Activated T-cell treated with anti-CD3 and anti-CD28 coated beads for 1 hour (primary cell): ENCODE measurements at places on chromosomes 7 and 10.

DNA sequence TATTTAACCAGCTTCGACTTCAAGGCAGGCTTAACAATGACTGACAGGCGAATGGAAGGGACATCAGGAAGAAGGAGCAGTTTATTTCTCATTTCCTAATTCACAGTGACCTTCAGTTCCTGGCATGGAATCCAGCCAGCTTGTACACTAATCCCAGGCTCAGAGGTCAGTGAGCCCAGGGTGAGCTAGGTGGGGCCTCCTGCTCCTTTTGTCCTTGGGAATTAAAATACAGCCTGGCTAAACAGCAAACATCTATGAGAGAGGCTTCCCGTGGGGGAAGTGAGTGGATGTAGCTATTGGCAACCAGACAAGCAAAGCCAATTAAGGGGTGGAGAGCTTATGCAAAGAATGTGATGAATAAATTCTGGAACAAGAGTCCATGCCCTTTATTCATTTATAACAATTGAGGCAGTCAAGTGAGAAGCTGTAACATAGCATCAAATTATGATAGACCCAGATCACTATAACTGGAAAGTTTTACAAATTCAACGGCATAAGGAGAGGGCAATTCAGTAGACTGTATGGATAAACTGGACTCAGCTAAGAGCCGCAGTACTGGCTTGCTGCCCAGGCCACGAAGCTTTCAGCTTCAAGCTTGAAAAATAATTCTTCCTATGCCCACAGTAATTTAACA lies 57.1 kb downstream of the STK17A start:
- DNase-seq = no peak

- DNase-seq = no peak
These were observed 29.6 kb upstream of the CTNNA3 start for GRCh38 chr10:67725567-67725966.

DNA sequence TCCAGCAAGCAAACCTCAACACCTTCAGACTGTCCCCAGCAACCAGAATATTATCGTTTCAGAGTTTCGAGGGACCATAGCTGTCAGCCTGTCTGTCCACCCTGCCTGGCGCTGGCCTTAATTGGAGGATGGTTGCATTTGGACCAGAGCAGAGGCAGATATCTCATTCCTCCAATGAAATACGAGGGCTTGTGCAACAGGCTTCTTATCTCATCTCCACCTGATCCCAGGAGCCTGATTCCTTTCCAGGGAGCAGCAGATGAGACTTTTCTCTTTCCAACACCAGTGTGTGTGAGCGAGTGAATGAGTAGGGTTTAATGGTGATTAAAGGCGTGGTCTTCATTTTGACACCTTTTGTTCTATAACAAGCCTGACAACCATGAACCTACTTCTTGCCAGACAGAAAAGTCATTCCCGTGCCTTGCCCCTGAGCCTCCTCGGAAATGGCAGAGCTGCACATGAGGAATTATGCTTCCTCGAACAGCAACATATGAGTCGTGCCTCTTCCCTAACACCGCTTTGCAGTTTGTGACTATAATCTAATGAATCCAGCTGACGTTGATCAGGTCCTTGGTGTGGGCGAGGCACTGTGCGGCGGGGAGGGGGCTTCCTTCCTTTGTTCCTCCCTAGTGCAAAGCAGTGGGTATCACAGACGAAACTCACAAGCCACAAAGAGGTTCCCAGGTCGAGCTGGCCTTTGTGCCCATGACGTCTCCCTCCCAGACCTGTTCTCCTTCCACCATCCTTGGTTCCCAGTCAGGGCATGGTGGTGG lies 147.4 kb downstream of the CUX1 start:
- DNase-seq = no peak

DNA sequence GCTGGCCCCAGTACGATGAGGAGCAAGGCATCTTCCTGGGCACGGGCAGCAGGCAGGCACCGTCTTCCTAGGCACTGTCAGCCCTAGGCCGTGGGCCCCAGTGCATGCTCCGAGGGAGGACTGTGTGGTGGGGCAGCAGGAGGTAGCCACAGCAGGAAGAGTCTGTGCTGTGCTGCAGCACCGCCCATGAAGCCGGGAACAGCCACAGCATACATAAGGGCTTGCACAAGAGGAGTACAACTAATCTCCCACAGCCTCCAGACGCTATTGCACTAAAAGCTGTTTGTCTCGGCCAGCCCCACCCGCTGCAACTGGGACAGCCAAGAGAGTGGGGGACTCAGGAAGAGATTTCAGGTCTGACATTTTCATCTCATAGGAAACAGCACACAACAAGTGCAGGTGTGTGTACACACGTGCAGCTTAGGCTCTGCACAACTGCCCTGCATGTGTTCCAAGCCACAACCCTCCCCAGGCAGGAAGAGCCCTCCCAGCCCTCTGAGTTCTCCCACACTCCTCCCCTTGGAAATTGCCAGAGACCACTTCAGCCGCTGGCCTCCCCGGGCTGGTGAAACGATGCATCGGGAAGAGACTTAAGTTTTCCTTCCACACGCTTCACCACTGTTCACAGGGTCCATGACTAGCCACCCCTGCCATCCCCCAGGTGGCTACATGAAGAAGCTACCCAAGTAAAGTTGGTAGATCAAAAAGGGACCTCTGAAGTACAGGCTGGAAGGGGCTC lies 88.1 kb upstream of the DDC start:
- no peak for DNase-seq

DNA sequence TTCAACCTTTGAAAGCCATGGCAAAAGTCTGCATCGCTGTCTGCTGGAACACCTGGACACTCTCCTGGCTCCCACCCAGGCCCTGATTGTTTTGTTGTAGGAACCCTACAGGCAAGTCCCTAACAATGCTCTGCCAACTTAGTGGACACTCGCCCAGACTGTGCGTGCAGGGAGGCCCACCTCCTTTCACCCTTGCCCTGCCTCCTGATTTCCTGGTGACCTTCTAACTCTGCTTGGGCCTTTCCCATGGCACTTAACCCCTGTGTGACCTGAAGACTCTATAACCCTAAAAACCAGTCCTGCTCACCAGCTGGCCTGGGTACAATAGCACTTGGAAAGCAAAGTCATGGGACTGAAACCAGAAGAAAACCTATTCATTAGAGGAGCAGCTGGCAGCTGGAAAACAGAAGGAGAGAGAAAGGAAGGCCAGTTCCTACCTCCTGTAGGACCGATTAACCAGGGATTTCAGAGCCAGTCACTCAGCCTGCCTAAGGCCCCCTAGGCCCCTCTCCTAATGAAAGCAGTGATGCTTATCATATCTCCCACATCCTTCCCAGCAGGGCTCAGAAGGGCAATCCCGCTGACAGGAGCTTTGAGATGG lies 82.7 kb upstream of the KMT2E start:
- no peak for DNase-seq

- no peak for DNase-seq
These were observed 6.5 kb downstream of the DUSP5 start for GRCh38 chr10:110504111-110504735.

DNA sequence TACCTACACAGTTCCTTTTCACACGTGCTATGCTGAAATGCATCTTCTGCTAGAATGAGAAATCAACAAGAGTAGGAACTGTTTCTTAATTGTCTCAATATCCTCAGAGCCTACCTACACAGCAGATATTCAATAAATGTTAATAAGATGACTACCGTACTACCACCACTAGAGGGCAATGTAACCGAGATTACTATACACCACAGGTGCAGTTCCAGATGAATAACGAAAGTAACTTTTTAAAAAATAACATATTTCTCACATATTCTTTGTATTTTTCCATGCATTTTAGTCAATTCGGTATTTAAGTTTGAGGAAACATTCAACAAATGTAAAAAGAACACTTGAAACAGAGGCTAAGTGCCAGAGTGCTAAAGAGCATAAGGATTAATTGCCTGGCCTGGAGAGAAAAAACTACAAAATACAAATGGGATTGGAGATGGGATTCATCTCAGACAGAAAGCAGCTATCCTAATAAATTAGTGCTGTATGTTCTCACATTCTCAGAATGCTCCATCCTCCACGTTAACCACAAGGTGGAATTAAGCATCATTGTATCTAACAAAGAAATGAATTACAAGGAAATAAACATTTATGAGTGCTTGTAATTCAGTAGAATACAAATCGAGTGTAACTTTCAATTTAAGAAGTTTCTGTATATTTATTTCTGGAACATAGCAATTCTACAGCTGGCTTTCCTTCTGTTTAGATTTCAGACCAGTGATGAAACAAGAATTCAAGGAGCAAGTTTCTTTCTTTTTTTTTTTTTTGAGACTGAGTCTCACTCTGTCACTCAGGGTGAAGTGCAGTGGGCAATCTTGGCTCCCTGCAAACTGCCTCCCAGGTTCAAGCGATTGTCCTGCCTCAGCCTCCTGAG lies 20.3 kb upstream of the HECTD2 start:
- no peak for DNase-seq

- DNase-seq = no peak
These were observed 123.1 kb upstream of the CCDC6 start for GRCh38 chr10:60029475-60029874.

GRCh38 chr7:71785216-71785615 lies 626.9 kb downstream of the CALN1 start:
- no peak for DNase-seq

- DNase-seq = no peak
These were observed 24.8 kb downstream of the STYXL1 start for GRCh38 chr7:76023002-76023401.

DNA sequence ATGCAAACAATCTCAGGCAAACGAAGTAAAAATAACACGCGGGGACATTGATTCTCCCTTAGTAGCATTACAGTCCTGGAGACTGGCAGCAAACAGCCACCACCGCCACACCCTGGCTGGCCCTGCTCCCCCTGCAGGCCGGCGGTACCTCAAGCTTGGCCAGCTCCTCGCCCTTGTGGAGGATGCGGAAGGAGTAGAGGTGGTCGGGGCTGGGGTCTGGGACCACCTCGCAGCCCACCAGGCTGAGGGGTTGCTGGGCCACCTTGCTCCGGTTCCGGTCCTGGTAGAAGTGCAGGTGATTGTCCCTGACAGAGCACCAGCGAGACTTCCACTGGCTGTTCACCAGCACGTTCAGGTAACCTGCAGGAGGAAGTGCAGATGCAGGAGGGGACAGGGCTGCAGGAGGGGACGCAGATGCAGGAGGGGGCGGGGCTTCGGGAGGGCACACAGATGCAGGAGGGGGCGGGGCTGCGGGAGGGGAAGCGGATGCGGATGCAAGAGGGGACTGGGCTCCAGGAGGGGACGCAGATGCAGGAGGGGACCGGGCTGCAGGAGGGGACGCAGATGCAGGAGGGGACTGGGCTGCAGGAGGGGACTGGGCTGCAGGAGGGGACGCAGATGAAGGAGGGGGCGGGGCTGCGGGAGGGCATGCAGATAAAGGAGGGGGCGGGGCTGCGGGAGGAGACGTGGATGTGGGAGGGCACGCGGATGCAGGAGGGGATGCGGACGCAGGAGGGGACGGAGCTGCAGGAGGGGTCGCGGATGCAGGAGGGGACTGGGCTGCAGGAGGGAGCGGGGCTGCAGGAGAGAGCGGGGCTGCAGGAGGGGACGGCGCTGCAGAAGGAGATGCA lies 65.7 kb downstream of the VWA2 start:
- peak; percentile 52 for DNase-seq

- DNase-seq = no peak
These were observed 35.2 kb downstream of the ST7 start for GRCh38 chr7:116988363-116988989.

DNA sequence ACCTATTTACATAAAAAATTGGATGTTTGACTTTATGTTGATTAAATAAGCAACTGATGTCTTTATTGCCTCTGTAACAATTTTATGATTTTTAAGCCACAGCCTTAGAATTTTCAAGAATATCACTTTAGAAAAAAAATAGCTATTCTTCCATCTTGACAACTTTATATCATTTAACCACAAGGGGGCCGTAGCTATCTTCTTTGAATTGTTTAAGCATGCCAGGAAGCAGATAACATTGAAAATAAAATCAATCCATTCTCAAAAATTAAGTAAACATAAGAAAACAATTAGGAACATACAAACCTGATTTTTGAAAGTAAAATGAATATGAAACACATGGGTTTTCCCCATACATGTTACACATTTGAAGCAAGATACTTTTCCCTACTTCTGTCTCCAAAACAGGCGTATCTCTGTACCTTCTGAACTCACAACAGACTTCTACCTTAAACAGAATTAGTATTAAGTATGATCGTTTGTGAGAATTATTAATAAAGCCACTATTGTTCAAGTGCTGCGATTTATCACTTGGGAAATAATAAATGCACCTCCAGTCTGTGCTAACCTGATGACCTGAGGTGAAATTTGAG lies 209.0 kb downstream of the CACNA2D1 start:
- DNase-seq = no peak

DNA sequence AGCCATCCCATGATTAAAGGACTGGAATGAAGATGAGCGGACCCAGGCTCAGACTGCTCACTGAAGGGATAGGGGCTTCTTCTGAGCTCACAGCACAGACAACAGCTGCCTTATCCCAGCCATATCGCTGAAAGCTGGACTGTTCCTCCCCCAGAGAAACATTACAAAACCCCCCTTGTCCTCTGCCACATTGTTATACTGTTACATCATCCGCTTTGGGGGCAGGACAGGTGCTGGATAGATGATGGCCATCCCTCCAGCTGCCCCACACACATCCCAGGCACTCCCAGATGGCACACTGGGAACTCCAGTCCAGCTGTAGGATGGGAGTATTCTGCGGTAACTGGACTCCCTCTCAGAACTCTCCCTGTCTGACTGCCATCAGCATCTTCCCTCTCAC lies 58.7 kb upstream of the BTRC start:
- no peak for DNase-seq

GRCh38 chr7:139840776-139841175 lies 11.7 kb downstream of the TBXAS1 start:
- no peak for DNase-seq

DNA sequence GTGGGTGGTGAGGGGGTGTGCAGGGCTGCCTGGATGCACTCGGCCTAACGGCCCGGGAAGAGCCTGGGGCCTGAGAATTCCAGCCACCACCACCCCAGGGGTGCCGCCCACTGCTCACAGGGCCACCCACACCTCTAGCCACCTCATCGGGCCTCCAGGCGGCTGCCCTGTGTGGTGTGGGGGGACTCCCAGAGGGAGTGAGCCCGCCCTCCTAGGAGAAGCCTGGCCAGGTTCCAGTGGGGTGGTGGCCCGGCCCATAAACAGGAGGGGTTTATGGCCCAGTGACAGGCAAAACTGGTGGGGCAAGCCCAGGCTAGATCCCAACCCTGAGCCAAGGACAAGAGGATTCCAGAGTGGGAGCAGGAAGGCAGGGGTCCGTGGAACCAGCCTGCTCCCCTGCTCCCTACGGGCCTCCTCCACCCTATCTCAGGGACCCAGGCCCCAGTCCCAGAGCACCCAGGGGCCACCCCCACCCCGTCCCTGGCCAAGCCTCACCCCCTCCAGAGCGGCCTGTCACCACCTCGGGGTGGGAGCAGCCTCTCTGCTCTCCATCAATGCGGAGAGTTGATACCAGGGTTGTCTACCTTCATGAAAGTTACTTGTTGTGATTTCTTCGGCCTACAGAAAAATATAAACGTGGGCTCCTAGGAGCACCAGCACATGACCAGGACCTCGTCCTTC lies 20.2 kb upstream of the PDGFA start:
- DNase-seq = no peak

GRCh38 chr10:100972904-100973535 lies 3.7 kb downstream of the SEMA4G start:
- no peak for DNase-seq
